ENCODE measurements at places on chromosomes 5 and 9.

DNA sequence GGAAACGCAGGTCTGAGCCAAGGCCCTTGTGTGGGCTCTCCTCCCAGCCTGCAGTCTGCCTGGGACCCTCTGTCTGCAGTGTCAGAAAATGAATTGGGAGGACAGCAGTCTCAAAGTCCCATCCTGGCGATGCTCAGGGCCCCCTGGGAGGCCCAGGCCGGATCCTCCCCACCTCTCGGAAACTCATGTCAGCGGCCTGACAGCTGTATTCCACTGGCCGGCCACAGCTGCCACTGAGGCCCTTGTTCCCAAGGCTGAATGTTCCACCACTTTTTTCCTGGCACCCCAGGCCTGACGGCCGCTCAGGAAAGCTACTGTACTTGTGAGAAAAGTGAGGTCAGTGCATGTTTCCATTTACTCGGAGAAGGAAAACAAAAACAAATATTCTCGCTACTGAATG, 180.0 kb downstream of the FGF18 start:
- no peak for DNase-seq

- no peak for DNase-seq
Measured at GRCh38 chr9:117752894-117753293, 48.7 kb downstream of the TLR4 start.

GRCh38 chr5:96648593-96648992, 13.6 kb upstream of the CAST start:
- DNase-seq, result no peak

- no peak for DNase-seq
Measured at GRCh38 chr9:13017260-13017659, 242.4 kb downstream of the LURAP1L start.

GRCh38 chr5:3590967-3591900, 4.4 kb upstream of the IRX1 start:
- DNase-seq, result no peak

- DNase-seq, result no peak
Measured at GRCh38 chr9:104890433-104890770, 37.6 kb downstream of the ABCA1 start.

DNA sequence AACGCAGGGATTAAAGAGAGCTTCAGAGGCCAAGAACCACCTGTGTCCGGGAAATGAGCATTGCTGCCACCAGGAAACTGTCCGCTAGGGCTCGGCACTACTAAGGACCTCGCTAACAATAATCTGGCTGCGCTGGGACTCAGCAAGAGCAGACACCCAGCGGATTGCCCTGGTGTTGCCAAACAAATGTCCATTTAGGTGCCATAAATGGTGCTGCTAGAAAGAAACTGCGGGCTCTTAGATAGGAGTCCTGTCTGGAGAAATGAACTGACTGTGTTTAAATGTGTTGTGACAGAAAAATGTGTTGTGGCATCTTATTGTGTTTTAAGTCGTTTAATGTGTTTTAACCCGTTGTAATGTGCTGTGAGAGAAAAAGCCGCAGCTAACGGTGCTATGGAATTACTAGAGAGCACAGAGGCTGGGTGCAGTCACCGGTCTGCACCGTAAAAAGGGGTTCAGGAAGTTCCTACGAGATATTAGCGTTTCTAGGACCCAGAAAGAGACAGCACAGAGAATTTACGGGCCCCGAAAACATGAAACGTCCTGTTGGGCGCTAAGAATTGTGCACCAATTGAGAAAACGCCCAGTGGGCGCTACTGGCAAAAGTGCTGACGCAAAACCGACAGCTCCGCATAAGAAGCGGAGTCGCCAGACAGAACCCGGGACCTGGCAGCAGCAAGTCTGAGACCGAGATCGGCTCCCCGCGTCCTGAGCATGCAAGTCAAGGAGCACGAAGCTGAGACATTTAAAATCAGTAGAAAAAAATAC, 90.6 kb downstream of the ANXA2R start:
- DNase-seq, result no peak

GRCh38 chr9:129550199-129550839, 70.6 kb downstream of the C9orf50 start:
- DNase-seq, result peak; percentile 58

GRCh38 chr9:90999425-91000397, 198.1 kb downstream of the SYK start:
- no peak for DNase-seq

DNA sequence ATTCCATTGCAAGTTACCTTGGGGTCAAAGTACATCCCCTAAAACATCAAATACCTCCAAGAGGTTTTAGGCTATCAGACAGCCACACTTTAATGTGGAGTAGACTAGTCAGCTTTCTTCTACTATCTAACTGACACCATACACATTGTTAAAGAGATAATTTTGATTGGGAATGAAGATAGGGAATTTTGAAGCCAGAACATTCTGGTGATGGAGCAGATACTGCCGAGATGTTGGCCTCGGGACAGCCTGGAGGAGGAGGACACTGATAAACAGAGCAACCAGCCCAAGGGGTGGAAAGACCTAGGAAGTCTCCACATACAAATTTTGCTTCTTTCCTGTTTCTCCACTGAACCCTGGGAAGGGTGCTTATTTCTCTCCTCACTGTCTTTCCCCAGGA, 14.9 kb downstream of the TJP2 start:
- no peak for DNase-seq

DNA sequence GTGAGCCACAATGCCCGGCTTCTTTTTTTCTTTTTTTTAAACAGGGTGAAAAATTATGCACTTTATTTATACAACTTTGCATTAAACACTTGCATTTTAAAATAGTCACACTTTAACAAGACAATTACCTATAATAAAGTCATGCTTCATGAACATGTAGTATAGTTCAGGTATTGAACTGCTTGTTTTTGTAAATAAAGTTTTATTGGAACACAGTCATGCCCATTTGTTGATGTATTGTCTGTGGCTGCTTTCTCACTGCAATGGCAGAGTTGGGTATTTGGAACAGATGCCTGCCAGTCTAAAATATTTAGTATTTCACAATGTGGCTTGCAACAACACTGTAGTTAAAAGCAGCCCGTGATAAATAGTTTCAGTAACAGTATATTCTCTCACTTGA, 32.8 kb upstream of the CCL21 start:
- no peak for DNase-seq

GRCh38 chr9:116580853-116581252, 106.3 kb upstream of the TRIM32 start:
- DNase-seq, result no peak

GRCh38 chr9:6598249-6598725, 47.2 kb downstream of the GLDC start:
- DNase-seq, result no peak

DNA sequence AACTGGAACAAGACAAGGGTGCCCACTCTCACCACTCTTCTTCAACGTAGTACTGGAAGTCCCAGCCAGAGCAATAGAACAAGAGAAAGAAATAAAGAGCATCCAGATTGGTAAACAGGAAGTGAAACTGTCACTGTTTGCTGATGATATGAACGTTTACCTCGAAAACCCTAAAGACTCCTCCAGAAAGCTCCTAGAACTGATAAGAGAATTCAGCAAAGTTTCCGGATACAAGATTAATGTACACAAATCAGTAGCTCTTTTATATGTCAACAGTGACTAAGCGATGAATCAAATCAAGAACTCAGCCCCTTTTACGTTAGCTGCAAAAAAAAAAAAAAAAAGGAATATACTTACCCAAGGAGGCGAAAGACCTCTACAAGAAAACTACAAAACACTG, 306.6 kb downstream of the PLK2 start:
- DNase-seq, result no peak

DNA sequence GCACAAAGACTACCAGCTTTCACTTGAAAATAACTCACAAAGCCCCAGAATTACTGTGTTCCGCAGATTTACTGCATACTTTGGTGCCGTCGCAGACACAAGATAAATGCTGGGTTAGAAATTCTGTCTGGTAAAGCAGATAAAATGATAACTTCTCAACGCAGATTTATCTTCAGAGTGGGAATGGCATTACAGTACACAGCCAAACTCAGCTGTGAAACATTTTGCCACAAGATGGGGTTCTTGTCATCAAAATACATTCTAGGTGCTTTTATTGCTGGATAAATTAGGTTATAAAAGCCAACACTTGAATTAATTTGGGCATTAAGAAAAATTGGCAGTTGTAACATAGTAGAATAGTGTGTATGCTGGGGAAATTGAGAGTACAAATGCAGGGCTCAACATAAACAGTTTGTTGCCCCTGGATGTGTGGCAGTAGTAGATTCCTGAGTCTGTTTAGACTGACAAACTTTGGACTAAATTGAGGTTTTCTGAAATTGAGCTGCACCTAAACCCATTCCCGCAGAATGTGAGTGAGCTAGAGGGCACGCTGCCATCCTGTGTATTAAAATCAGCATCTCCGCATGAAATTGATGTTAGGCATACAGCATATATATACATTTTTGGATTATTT, 61.1 kb downstream of the LMNB1 start:
- no peak for DNase-seq

GRCh38 chr9:83449166-83449565, 89.0 kb downstream of the FRMD3 start:
- no peak for DNase-seq

DNA sequence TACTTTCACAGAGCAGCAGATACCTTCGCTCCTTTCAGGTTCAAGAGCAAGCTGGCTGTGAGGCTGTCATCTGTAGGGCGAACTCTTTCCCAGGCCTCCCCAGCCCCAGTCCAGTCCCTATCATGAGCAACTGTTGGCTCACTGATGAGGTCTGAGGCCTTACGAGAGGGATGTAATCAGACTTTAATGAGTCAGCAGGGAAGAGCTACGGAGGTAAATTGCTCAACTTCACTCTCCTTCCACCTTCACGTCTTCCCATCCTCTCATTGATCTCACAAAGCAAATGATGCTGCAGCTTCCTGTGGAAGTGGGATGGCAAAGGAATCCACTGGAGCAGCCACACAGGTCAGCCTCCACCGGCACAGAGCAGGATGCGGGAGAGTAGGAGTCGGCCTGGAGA, 130.7 kb upstream of the TBCA start:
- no peak for DNase-seq

GRCh38 chr9:128106181-128106939, 21.2 kb downstream of the PTGES2 start:
- DNase-seq, result no peak

DNA sequence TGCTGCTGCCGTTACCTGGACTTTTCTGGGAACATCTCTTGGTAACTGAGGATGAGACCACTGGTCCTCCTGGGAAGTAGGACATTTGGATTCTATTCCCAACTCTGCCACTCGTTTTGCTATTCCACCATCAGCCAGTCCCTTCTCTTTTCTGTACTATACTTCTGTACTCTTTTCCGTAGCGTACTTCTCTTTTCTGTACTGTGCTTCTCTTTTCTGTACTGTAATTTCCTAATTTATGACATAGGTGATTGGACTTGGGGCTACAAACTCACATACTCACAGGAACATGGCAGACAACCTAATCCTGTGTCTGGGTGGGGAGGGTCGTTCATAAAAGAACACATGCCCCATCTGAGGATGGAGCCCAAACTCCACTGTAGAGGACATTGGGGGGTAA, 335.3 kb upstream of the PANK3 start:
- no peak for DNase-seq

GRCh38 chr5:116424951-116425350, 149.7 kb downstream of the SEMA6A start:
- DNase-seq, result no peak

DNA sequence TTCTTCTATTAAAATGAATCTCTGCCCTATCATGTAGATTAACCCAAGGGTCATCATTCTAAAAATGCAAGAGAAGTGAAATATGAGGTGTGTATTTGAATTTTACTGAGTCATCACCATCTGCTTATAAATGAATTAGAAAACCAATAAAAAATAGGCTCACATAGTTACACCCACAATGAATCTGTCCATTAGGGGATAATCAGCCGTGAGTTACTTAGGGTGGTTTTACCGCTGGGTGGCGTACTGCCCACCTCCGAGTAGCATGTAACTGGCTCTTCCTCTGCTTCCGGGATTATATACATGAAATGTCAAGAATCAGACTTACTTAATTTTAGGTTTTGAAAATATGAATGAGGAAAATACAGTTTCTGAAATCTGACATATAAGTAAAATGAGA, 332.9 kb upstream of the CCNG1 start:
- no peak for DNase-seq

GRCh38 chr5:136810261-136810801, 445.0 kb upstream of the TRPC7 start:
- DNase-seq, result peak; percentile 48

GRCh38 chr9:18063856-18064390, 410.0 kb upstream of the ADAMTSL1 start:
- DNase-seq, result no peak

DNA sequence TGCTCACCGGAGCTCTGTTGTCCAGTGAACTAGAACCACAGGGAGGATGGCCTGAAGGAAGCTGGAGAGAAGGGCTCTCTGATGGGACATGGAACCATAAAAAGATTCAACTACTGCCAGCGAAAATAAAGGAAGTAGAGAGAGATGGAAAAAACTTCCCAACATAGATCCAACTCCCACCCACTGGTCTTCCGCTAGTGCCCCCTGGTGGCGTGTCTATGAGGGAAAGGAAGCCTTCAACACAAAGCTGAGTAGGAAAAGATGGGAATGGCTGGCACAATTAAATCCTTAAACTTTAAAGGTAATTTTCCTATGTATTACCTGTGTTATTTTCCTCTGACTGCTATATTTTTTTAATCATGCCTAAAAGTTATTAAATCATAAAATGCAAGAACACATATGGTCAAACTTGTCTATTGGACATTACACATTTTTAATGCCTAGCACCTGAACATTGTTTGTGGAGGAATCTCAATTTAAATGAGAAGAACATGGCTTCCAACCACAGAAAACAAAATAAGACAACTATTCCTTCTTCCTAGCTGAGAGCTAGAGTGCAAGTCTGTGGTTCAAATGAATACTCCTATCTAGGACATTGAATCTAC, 51.5 kb downstream of the CEP120 start:
- peak; percentile 14 for DNase-seq

DNA sequence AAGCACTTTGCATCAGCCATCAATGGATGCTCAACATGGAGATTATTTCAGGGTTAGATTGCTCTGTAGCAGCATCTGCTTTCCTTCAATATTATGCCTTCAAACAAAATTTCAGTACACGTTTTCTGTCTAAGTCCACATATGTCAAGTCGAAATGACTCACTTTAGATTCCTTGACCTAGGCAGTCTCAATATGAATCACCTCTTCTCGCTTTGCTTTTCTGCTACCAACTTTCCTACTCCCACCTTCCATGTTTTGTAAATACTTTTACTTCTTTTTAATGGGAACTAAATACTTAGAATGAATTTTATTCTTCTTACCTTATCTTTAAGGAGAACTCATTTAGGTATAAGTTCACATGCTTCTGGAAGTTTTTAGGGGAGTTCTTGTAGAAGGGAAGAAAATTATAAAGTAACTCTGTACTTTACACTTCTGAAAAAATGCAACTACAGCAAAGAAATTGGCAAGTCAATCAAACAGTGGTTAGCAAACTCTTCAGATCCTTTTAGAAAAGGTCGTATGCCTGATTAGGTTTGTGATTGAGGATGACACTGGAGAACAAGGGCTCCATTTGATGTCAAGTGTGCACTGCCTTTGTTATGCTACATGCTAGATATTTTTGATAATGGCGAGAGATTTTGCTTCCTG, 478.5 kb upstream of the SMARCA2 start:
- no peak for DNase-seq

GRCh38 chr9:94480205-94480604, 74.7 kb upstream of the PCAT7 start:
- no peak for DNase-seq
